A549 (cell line): ENCODE measurements at places on chromosomes 7 and 10.
A peak's percentile ranks its signal among the peaks of the same experiment; 100 is the strongest.

GRCh38 chr7:81029511-81029910 is 110.7 kb upstream of the SEMA3C start:
- DNase-seq = no peak

DNA sequence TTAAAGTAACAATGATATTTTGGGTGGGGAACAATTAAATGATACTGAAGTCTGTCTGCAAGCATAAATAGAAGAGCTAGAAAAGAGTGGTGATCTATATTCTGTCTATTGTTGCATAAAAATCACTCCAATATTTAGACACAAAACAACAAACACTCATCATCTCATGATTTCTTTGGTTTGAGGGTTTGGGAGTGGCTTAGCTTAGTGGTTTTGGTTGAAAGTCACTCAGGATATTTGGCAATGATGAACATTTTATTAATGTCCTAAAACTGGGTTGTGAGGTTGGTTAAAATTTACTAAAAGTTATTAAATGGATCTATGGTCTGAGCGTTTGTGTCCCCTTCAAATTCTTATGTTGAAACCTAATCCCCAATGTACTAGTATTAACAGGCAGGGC is 54.7 kb upstream of the EGFR start:
- DNase-seq = no peak

DNA sequence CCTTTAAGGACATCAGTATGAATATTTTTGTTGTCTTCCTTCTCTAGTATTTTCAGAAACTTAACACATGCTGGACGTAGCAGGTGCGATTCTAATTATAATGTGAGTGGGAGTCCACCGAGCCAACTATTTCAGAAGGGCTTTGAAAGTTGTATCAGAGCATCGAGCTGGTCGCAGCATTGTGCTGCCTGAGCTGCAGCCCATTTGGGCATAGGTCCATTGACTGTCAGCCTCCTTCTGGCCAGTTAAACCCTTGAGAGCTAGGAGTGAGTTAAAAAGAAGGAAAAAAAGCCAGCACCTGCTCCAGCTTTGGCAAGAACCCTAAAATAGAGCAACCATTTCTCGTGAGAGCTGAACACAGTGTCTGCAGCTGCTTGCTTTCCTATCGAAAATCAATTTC is 47.8 kb downstream of the SLC35G1 start:
- DNase-seq = no peak

DNA sequence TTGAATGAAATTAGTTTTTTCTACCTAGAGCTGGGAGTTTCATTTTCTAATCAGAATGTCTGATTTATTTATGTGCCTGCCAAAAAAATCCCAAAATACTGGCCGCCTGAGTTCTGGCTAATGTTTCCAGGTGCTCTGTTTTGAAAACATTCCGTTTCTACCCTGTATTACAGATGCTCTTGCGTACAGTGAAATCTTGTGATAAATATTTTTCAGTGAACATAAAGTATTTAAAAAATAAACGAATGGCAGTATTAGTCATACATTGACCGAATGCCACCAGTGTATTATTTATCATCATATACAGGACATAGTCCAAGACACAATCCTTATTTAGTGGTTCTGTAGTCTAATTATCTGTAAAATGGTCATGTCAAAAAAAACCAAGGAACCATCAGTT is 102.8 kb downstream of the KAT6B start:
- no peak for DNase-seq

GRCh38 chr7:81665236-81665635 is 104.6 kb downstream of the HGF start:
- no peak for DNase-seq

DNA sequence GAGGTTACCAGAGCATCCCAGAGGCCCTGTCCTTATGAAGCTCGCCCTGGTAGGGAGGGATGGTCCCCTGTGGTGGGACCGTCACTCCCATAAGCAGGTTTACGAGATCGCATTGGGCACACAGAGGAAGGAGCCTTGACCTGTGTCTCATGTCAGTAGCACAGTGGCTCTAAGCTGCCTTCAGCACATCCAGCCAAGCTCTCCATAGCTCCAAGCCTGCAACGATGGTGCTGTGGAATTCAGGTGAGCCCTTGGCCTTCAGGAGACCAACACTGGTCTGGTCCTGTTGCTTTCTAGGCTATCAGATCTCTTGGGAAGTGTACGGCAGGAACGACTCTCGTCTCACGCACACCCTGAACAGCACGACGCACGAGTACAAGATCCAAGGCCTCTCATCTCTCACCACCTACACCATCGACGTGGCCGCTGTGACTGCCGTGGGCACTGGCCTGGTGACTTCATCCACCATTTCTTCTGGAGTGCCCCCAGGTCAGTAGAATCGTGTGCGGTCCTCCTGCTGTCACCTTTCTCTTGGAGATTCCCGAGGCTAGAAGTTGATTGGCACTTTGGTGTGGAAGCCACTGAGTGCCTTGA is 605.3 kb upstream of the FOXK1 start:
- no peak for DNase-seq

DNA sequence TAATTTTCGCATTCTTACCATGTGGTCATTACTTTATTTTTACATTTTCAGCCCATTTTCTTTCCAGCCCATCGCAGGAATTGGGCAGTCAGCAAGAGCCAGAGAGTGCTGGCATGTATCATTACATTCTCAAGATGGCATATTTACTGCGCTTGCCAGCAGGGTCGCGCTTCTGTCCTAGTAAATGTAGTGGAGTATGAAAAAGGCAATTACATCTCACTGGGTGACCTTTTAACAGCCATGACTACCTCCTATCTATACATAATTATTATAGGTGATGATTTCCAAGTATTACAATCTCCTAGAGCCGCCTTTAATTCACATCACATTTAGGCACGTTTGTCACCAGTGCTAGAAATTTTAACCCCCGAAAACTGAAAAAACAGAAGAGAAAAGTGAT is 433.7 kb upstream of the MGMT start:
- DNase-seq = no peak

DNA sequence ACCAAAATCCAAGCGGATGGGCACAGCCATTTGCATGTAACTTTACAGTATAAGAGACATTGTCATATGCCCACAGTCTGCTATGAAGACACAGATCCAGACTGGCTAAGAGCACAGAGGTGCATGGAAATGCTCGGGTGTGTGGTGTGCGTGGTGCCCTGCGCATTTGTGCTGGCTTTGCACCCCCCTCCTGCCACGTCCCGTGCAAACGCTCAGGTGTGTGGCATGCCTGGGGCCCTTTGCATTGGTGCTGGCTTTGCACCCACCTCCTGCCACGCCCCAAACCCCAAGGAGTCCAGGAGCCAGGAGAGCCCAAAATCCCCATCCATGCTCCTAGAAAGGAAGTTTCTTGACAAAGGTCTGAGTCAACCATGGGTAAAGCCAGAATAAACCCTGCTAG is 306.2 kb downstream of the PTPRN2 start:
- DNase-seq = no peak

- DNase-seq = no peak
These were observed 148.2 kb downstream of the CHN2 start for GRCh38 chr7:29342761-29343160.

DNA sequence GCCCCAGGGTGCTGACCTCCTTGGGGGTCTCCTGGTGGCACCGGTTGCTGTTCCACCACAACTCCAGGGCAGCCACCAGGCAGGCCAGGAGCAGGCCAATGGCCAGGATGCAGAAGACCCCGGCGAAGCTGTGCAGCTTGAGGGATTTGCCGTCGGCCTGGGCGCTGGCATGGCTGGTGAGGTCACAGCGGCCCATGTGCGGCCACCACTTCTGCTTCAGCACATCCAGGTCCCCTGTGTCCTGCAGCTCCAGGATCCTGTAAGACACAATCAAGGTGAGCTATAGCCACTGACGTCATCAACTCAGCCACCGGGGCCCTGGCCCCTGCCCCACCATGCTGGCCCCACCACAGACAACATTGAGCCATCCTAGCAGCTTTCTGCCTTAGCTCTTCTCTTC is 753.2 kb downstream of the GRID1 start:
- DNase-seq = no peak

DNA sequence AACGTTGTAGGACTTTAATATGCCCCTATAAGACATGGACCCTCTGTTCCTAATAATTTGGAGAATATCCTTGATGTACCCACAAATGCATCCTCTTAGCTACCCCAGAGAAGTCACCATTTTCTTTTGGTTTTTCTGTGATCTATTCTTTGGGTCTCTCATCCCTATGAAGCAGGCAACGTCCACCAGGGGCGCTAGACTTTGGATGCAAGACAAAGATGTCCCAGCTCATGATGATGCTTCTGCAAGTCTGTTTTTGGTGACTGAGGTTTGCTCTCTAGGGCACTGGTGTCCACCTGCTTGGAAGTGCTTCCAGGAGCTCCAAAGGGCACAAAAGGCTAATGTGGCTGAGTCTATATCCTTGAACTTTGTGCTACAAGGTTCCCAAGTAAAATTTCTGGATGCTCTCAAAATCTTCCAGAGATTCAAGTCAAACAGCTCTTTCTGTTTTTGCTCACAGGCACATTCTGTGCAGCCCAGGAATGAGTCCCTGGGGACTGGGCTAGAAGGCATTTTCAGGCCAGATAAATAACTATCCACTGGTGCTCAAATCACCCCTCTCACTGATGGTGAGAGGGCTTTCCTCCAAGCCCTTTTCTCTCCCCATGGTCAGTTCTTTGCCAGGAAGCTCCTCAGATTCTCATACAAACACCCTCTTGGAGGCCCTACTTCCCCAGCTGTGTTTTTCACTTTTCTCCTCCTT is 166.4 kb downstream of the C7orf25 start:
- peak; percentile 55 for DNase-seq

GRCh38 chr10:68332259-68333057 is at the start of gene PBLD:
PBLD (minus strand) TSS chr10:68332928; CDS start chr10:68306844, 26,084 bp downstream.
- DNase-seq = peak; percentile 82

DNA sequence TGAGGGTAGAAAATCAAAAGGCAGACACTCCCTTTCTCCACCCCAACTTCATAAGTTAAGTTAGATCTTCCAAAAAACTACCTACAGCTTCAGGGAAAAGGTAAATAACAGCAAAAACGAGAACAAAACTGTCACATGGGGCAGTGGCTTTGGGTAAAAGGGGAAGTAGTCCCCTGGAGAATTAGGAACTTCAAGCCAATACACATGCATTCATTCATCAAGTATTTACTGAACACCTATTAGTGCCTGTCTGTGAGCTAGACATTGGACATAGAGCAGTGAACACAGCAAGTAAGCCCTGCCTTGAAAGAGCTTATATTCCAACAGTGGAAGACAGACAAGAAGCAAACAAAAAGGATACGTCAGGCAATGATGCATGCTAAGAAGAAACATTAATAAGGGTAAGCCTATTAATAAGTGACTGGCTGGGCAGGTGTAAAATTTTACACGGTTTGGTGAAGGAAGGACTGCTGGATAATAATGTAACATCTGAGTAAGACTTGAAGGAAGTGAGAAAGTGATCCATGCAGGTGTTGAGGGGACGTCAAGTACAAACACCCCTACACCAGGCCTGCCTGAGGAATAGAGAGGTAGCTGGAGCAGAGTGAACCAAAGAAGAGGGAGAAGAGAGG is 69.6 kb upstream of the RAPGEF5 start:
- no peak for DNase-seq

DNA sequence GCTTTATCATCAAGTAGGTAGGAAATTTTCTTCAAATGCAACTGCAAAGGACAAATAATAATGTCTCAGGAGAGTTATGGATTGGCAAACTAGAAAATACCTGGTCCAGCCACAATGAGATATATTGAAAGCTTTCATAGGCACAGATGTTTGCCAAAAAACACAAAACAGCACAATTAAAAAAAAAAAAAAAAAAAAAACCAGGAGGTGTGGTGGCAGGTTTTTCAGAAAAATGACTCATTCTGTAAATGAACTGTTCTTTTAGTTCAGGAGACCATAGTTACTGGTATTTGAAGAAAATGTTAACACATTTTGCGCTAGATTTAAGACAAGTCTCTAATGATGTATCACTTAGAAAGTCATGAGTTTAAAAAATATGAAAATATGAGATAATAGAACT is 55.0 kb upstream of the JCAD start:
- DNase-seq = no peak

DNA sequence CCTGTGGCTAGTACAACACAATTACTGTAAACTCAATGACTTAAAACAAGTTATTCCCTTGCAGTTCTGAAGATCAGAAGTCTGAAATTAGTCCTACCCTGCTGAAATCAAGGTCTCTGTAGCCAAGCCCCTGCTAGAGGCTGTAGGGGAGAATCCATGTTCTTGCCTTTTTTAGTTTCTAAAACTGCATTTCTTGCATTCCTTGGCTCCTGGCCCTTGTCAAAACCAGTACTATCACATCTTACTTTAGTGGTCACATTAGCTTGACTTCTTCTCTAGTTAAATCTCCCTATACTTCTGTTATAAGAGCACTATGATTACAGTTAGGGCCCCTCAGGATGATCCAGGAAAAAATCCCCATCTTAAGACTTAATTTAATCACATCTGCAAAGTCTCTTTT is 567.0 kb downstream of the GFRA1 start:
- DNase-seq = no peak

DNA sequence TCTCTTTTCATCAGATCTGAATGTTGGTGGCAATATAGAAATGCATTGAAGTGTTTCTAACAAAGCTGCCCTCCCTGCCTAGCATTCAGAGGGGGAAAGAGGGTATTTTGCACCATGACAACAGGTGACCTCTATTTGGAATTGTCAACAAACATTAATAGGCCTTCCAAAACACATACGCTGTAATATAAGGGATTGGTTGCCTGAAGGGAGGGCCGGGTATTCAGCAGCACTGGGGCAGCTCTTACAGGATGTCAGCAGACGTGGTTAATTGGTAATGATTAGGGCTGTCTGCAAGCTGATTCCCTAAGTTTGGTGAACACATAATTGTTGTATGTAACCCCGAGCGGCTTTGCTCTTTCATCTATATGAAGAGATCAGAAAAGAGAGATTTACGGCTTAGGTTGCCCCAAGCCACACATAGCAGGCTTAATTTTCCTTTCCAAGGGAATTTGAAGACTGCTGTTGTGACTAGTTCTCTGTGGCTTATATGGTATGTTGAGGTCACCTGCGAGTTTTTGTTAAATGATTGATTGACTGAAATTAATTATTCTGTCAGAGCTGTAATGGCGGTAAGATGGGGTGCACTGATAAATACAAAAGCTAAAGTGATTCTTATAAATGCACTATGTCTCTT is 759.3 kb downstream of the LRMDA start:
- no peak for DNase-seq

DNA sequence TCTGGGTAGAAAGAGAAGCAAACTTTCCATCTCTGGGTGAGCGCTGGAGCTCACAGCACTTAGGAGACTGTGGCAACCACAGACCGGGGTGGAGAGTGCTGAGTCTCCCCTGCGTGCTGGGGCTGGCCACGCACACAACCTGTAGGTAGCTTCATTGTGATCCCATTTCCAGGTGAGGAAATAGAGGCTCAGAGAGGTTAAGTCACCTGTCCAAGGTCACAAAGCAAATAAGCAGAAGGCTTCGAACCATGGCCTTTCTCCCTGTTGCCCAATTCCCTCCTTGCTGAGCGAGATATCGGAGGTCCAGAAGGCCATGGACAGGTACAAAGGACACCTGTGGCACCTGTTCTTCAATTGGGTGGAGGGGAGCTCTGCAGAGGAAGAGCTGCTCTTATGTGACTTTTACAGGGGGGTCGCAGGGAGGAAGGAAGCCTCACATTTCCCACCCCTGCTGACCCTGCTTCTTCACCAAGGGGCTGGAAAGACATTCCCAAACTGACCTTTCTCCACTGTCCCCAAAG is 39.4 kb downstream of the ZCCHC24 start:
- DNase-seq = no peak

GRCh38 chr10:70880077-70880534 is 8.3 kb downstream of the PCBD1 start:
- peak; percentile 80 for DNase-seq
